ENCODE measurements at places on chromosomes 3 and 15. TPM values are rescaled to one million over a fixed set of nuclear protein-coding genes. Genes with fewer than 3 reads are reported as not detected.

DNA sequence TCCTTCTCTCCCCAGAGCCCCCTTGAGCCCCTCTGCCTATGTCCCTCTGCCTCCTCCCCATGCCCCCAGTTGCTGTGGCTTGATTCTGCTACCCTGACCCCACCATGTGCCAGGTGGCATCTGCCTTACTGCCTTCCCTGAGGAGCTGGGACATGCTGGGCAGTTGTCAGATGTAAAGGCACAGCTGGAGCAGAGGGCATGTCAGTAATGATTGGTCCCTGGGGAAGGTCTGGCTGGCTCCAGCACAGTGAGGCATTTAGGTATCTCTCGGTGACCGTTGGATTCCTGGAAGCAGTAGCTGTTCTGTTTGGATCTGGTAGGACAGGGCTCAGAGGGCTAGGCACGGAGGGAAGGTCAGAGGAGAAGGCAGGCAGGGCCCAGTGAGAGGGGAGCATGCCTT is 3.5 kb upstream of the PPCDC start:
- DNase-seq = no peak
- no peak overlapping the region for H3K27ac ChIP-seq
- H3K36me3 ChIP-seq = no peaks in the 10 kb centered on the region
- peaks cover 2% of the 10 kb centered on the region for H3K27me3 ChIP-seq
- H3K4me1 ChIP-seq = peaks cover 10% of the 10 kb centered on the region
- H3K4me3 ChIP-seq = no peak overlapping the region

DNA sequence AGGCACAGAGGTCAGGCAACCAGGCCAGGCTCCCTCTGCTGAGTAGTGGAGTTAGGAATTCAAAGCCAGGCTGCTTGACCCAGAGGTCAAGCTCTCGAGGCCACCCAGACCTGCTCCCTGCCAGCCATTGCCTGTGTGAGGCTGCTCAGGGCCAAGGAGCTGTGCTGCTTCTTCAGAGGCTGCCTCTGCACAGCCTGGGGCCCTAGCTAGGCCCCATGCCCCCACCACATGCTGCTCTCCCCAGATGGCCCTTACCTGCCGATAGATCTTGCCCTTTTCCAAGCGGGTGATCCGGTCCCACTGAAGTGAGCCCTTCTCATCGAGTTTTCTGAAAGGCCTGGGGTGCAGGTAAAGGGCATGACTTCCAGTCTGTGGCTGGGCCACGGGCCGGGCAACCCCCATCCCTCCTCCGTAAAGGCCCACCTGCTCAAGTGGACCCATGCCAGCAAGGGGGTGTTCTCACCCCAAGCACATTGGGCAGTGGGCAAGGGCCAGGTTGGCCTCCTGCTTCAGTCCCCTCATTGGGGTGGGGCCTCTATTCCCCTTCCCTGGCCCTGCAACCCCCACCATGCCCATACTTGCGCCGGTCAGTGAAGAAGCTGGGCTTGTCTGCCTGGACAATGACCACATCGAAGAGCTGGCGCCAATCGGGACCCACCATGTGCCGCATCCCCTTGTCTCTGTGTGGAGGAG is 6.5 kb downstream of the NT5DC2 start:
- H3K27ac ChIP-seq = no peak overlapping the region
- no peak overlapping the region for H3K4me3 ChIP-seq
- peaks cover 7% of the 10 kb centered on the region for H3K36me3 ChIP-seq

- peaks cover 24% of the 10 kb centered on the region for H3K36me3 ChIP-seq
- H3K4me1 ChIP-seq = no peaks in the 10 kb centered on the region
- no peak overlapping the region for H3K4me3 ChIP-seq
- no peaks in the 10 kb centered on the region for H3K27me3 ChIP-seq
These were observed 14.5 kb downstream of the LAMP3 start for GRCh38 chr3:183148056-183148455.

DNA sequence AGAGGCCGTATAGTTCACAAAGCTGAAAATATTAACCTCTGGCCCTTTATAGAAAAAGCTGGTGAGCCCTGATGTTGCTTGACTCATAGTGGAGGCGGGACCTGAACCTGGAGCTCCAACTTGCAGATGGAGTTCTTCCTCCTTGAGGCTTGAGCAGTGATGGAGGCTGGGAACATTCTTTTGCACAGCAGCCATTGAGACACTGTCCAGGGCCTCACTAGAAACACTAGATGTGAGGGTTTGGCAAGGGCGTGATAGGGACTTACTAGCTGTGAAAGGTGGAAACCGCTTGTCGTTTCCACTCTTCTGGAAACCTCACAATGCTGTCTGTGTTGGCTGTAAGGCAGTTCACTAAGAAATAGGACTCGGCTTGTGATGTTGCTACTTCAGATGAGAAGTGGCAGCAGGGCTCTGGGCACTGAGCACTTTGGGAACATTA is 12.5 kb downstream of the SMAD6 start:
- peaks cover 3% of the 10 kb centered on the region for H3K27me3 ChIP-seq
- H3K27ac ChIP-seq = no peak overlapping the region
- no peak overlapping the region for H3K4me3 ChIP-seq
- no peaks in the 10 kb centered on the region for H3K36me3 ChIP-seq

DNA sequence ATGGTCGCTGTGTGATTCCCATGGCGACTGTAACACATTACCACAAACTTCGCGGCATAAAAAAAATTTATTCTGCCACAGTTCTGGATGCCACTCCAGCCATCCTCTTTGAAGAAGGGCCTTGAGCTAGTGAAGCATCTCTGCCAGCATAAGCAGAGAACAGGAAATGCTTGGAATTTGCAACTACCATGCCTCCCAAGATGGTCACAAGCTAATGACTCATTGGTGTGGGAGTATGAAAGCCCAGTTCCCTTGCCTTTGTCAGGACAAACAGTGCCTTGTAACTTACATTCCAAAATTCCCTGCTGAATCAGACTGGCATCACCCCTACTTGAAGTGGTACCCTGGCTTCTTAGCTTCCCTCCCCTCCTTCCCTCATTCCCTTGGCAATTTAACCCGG is 129.7 kb downstream of the PROS1 start:
- H3K36me3 ChIP-seq = no peaks in the 10 kb centered on the region
- DNase-seq = no peak
- no peak overlapping the region for H3K4me3 ChIP-seq
- no peak overlapping the region for H3K27ac ChIP-seq
- H3K27me3 ChIP-seq = peaks cover 7% of the 10 kb centered on the region

DNA sequence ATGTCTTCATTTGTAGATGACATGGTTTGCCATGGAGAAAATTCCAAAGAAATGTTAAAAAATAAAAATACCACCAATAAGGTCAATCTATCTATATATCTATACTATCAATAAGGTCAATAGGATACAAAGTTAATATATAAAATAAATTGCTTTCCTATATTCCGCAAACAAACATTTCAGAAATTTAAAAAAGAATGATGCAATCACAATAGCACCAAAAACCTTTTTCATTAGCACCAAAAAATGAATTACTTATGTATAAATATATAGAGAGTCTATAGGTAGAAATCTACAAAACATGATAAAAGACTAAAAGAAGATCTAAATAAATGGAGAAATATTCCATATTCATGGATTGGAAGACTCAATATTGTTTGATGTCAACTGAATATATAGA is 22.8 kb upstream of the GOLGA8A start:
- DNase-seq = no peak
- H3K36me3 ChIP-seq = no peaks in the 10 kb centered on the region
- H3K27me3 ChIP-seq = peaks cover 63% of the 10 kb centered on the region
- H3K4me3 ChIP-seq = no peak overlapping the region
- no peak overlapping the region for H3K27ac ChIP-seq

DNA sequence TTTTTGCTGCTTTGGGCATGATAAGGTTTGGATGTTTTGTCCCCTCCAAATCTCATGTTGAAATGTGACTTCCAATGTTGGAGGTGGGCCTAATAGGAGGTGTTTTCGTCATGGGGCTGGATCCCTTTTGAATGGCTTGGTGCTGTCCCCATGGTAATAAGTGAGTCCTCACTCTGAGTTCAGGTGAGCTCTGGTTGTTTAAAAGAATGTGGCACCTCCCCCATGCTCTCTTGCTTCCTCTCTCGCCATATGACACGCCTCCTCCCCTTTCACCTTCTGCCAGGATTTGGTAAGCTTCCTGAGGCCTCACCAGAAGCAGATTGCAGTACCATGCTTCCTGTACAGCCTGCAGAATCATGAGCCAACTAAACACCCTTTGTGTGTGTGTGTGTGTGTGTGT is 255.5 kb downstream of the EPHB1 start:
- H3K27me3 ChIP-seq = peaks cover 2% of the 10 kb centered on the region
- DNase-seq = no peak
- H3K4me3 ChIP-seq = no peak overlapping the region
- H3K36me3 ChIP-seq = no peaks in the 10 kb centered on the region
- no peaks in the 10 kb centered on the region for H3K4me1 ChIP-seq

The A4GNT gene
- not detected for total RNA-seq

DNA sequence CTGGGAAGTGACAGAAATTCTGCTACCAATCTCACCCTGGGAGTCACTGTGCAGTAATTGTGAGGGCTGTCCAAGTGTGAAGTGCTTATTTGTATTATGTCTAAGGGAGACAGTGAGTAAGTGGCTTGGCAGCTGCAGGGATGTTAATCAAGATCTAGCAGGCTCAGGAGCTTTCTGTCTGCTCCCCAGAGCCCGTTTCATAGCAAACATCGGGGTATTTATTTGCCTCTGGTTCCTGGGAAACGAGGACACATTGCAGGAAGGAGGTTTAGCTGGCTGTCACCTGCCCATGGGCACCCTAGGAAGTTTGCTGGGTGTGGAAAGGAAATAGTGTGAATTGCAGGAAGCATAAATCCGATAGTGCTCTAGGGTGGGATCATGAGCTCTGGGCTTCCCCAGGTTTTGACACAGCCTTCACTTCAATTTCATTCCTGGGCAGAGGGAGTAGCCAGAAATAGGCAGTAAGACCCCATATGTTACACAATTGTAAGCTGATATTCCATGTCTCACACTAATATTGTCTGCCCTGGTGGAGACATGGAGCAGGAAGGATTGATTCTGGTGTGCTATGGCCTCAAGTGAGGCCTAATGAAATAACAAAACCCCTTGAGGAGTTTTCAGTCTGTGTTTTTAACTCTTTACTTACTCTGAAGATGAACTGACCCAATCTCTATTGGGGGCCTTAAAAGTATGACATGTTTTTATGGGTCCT is 74.1 kb upstream of the MITF start:
- DNase-seq = no peak
- peaks cover 6% of the 10 kb centered on the region for H3K27me3 ChIP-seq
- no peak overlapping the region for H3K4me3 ChIP-seq
- H3K4me1 ChIP-seq = no peaks in the 10 kb centered on the region
- no peak overlapping the region for H3K27ac ChIP-seq
- H3K36me3 ChIP-seq = no peaks in the 10 kb centered on the region

- H3K27ac ChIP-seq = no peak overlapping the region
- no peaks in the 10 kb centered on the region for H3K4me1 ChIP-seq
- no peak overlapping the region for H3K4me3 ChIP-seq
These were observed 8.0 kb downstream of the TMEM45A start for GRCh38 chr3:100500320-100500880.

DNA sequence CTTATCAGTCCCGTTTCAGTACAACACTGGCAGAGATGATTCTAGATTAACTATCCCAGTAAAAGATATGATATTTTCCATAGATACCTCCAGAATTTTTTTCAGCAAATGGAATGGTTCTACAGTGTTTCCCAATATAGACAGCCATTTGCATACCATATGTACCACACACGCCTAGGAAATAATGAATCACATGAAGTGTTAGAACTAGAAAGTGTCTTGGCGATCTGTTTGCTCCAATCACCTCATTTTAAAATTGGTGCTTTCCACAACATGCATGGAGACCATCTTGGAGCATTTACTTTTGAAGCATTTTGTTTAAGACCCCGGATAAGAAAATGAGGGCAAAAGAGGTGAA is 2.0 kb downstream of the C2CD4A start:
- H3K27ac ChIP-seq = no peak overlapping the region
- peaks cover 15% of the 10 kb centered on the region for H3K4me1 ChIP-seq
- H3K36me3 ChIP-seq = no peaks in the 10 kb centered on the region
- H3K27me3 ChIP-seq = peaks cover 54% of the 10 kb centered on the region
- DNase-seq = no peak
- peak overlapping the region; percentile 49 for H3K4me3 ChIP-seq

- no peak for DNase-seq
- peak overlapping the region; percentile 59 for H3K4me3 ChIP-seq
- peaks cover 66% of the 10 kb centered on the region for H3K4me1 ChIP-seq
- H3K27me3 ChIP-seq = no peaks in the 10 kb centered on the region
These were observed 12.6 kb downstream of the PLCL2 start for GRCh38 chr3:16897254-16897926.

GRCh38 chr15:63502137-63502766 is 2.1 kb upstream of the USP3 start:
- H3K4me1 ChIP-seq = peaks cover 46% of the 10 kb centered on the region
- DNase-seq = no peak
- H3K36me3 ChIP-seq = peaks cover 2% of the 10 kb centered on the region
- H3K4me3 ChIP-seq = peak overlapping the region; percentile 67
- H3K27me3 ChIP-seq = no peaks in the 10 kb centered on the region
- H3K27ac ChIP-seq = peak overlapping the region; percentile 92

DNA sequence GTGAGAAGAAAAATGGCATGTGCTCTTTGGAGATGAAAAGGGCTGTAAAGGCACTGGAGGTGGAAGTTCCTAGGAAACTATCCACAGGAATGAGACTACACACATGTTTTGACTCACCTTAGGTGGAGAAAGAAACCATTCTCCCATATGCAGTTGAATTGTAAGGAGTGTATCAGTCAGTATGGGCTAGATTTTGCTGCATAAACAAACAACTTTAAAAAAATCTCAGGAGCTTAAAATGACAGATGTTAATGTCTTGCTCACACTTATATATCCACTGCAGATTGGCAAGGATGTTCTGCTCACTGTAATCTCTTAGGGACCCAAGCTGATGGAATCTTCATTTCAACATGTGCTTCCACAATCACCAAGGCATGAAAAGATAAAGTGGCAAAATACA is 25.6 kb downstream of the RPL22L1 start:
- H3K27ac ChIP-seq = no peak overlapping the region
- no peaks in the 10 kb centered on the region for H3K36me3 ChIP-seq
- no peak overlapping the region for H3K4me3 ChIP-seq
- H3K4me1 ChIP-seq = no peaks in the 10 kb centered on the region
- DNase-seq = no peak

The TMEM207 gene
- total RNA-seq = not detected

The CCR9 gene
- total RNA-seq = 21.6 TPM

Data from activated naive CD8-positive, alpha-beta T cell treated with anti-CD3 and anti-CD28 coated beads, Interleukin-2, amount 10 ng/mL, durations not matched to agents 7 days and 5 days (primary cell).